ENCODE measurements at places on chromosomes 12 and 14.

GRCh38 chr14:63088865-63089264 is 43.6 kb upstream of the KCNH5 start:
- DNase-seq: no peak

GRCh38 chr14:65349100-65349499 is 63.4 kb upstream of the FUT8 start:
- no peak for DNase-seq

DNA sequence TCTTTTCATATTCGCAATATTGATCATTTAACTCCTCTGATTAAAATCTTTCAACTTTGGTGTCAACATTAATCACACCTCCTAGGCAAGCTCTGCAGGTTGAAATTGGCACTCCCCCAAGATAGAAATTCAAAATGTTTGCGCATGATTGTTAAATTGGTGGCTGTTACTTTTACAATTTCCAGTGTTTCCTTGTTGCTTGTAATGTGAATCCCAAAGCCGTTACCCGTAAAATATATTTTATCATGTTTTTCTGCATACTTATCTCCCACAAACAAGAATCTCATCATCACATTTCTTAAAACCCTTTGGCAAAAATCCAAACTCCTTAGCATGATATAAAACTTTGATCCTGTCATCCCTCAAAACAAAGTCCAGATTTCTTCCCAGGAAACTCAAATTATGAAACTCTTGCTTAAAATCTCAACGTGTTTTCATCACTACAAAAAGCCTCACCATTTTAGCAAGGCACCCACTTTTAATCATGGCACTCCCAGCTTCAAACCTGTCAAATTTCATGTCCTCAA is 14.7 kb downstream of the RTL1 start:
- DNase-seq: no peak

DNA sequence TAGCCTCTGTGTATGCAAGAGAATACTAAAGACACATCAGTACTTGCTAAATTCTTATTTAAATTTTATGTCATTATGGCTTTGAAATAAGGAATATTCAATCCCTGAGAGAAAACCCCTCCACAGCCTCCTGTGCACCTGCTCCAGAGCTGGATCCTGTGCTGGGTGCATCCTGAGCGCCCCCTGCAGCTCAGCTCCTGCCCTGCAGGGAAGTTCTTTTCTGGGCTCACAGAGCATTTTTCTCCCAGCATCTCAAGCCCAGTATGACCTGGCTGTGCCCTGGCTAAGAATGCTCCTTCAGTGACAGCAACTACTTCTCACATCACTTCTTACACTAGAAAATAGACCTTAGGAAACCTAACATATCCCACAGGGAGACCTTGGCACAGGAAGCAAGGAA is 1211.7 kb downstream of the TMEM121 start:
- no peak for DNase-seq

DNA sequence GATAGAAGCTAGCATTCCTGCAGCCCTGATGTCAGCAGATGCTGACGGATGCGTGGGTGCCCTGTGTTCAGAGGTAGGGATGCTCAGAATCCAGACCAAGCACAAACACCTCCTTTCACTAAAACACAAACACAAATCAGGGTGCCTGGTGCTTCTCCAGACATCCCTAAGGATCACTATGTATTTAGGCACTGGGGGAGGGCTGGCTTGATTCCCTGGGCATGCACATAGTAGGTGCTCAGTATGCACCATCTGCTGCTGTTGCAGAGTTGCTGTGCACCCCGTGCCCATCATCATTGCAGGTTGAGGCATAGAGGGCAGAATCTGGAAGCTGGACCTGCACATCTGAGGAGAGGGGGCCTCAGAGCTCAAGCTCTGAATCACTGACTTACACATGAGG is 114.8 kb downstream of the PHETA1 start:
- DNase-seq: no peak

DNA sequence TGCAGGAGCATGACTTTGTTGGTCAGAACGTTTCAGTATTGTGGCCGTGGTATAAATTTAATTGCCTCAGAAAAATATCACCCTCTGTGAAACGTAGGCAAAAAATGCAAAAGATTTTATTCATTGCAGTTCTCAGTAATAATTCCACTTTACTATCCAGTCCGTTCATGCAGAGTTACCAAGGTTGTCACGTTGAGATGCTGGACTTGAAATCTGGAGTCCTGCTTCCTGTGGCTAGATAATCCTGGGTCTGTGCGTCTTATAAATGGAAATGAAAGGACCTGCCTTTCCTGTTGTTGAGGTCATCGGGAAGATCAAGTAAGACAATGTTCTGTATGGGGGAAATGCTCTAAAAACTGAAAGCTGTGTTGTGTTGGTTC is 1.3 kb upstream of the AVPR1A start:
- no peak for DNase-seq
